ENCODE measurements at places on chromosomes 1 and 21. TPM values are rescaled to one million over a fixed set of nuclear protein-coding genes. Genes with fewer than 3 reads are reported as not detected.

KLHDC9 gene
- 0.70 TPM for polyA plus RNA-seq

MPL gene
- 0.12 TPM for polyA plus RNA-seq

NCAM2 gene
- 1.7 TPM for polyA plus RNA-seq

CBS gene
- 49.6 TPM for polyA plus RNA-seq

LCE1C gene
- not detected for polyA plus RNA-seq

RIMKLA gene
- polyA plus RNA-seq, result not detected

ZFP69B gene
- 3.1 TPM for polyA plus RNA-seq

CD1D gene
- polyA plus RNA-seq, result not detected

OR2T33 gene
- not detected for polyA plus RNA-seq

NUP210L gene
- not detected for polyA plus RNA-seq

CYP4B1 gene
- not detected for polyA plus RNA-seq

LRRC53 gene
- not detected for polyA plus RNA-seq

CAMK2N1 gene
- polyA plus RNA-seq, result 46.8 TPM

MTARC1 gene
- polyA plus RNA-seq, result 0.72 TPM

RGS21 gene
- not detected for polyA plus RNA-seq

KRTAP10-8 gene
- not detected for polyA plus RNA-seq

SYT14 gene
- 0.16 TPM for polyA plus RNA-seq

RGS16 gene
- 0.16 TPM for polyA plus RNA-seq

OR14K1 gene
- not detected for polyA plus RNA-seq

TMEM240 gene
- 7.6 TPM for polyA plus RNA-seq

RNF2 gene
- polyA plus RNA-seq, result 20.9 TPM

CHD5 gene
- 0.09 TPM for polyA plus RNA-seq

OR10Z1 gene
- polyA plus RNA-seq, result not detected

ZNF436 gene
- 3.7 TPM for polyA plus RNA-seq

NBPF20 gene
- 2.2 TPM for polyA plus RNA-seq

SLAMF1 gene
- polyA plus RNA-seq, result not detected

EXO5 gene
- 6.5 TPM for polyA plus RNA-seq

PRRX1 gene
- polyA plus RNA-seq, result 54.7 TPM

PADI1 gene
- 0.13 TPM for polyA plus RNA-seq

CLDN8 gene
- polyA plus RNA-seq, result not detected

SFN gene
- 0.34 TPM for polyA plus RNA-seq

TIE1 gene
- polyA plus RNA-seq, result 8.5 TPM

GOLT1A gene
- polyA plus RNA-seq, result not detected

TCP10L gene
- polyA plus RNA-seq, result 0.09 TPM

BTBD8 gene
- polyA plus RNA-seq, result 0.62 TPM

PLA2G2F gene
- polyA plus RNA-seq, result not detected

RIPPLY3 gene
- polyA plus RNA-seq, result 0.07 TPM

GNG4 gene
- 0.29 TPM for polyA plus RNA-seq

C1orf185 gene
- polyA plus RNA-seq, result not detected

RGS18 gene
- not detected for polyA plus RNA-seq

VPS13D gene
- 9.0 TPM for polyA plus RNA-seq

PATJ gene
- polyA plus RNA-seq, result 1.3 TPM

CALML6 gene
- polyA plus RNA-seq, result 0.52 TPM

NLRP3 gene
- polyA plus RNA-seq, result 0.03 TPM

ITLN2 gene
- not detected for polyA plus RNA-seq

PLA2G2D gene
- not detected for polyA plus RNA-seq

LCE3D gene
- polyA plus RNA-seq, result not detected

GBP6 gene
- polyA plus RNA-seq, result not detected

CA6 gene
- polyA plus RNA-seq, result not detected

LMX1A gene
- not detected for polyA plus RNA-seq

NUP133 gene
- polyA plus RNA-seq, result 14.1 TPM

PTPN7 gene
- not detected for polyA plus RNA-seq

RPTN gene
- not detected for polyA plus RNA-seq

Measured in IMR-90 (cell line).